ENCODE measurements at places on chromosomes 5 and 9.

DNA sequence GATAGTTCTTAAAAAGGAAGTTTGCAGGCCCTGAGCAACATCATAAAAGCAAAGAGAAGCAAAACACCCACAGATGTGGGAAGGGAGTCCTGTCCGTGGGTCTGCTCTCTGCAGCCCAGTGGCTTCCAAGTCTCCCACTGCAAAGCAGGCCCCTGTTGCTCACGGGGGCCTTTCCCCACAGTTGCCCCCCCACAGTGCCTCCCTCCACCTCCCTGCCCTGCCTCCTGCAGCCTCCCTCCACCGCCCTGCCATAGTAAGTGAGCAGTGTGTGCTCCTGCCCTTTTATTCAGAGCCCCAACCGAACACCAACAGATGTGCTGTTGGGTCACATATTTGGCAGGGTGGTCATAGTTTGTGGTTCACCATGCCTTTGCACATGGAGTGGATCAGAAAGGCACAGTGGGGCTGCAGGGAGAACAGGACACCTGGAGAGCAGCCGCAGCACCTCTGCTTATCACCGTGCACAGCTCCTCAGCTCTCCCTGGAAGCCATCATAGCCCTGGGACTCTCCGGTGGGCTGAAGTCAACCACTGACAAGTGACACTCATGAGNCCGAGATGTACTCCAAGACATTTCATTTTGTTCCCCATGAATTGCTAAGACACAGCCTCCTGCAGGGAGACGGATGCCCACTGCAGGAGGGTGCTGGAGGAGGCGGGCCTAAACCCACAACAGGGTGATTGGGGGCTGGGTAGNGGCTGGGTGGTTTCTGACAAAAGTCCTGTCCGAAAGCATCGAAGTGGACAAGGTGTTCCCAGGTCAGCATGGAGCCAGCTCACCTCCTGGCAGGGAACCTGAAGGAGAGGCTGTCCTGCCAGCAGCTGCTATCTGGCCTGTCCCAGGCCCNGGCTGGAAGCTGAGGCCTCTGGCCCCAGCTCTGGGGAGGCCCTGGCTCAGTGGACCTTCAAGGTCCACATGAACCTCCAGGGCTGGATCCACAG, 278.9 kb downstream of the GADD45G start:
- no peak for DNase-seq

GRCh38 chr9:107685901-107686300, 196.3 kb upstream of the KLF4 start:
- no peak for DNase-seq

DNA sequence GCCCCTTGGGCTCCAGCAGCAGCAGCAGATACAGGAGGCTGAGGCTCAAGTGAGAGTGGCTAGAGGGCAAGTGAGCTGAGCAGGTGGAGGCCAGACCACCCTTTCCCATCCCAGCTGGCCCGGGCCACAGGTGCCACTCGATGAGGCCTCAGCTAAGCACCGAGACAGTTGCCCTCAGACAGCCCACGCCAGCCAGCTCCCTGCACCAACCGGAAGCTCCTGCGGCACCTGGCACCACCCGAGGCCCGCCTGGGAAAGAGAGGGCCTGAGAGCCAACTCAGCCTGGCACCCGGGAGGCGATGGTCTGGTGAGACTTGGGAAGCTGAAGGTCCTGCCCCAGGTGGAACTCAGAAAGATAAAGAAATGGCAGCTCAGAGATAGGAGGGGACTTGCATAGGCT, 28.3 kb upstream of the TTLL11 start:
- DNase-seq: no peak

GRCh38 chr9:99513441-99514112, 291.5 kb downstream of the SEC61B start:
- no peak for DNase-seq

DNA sequence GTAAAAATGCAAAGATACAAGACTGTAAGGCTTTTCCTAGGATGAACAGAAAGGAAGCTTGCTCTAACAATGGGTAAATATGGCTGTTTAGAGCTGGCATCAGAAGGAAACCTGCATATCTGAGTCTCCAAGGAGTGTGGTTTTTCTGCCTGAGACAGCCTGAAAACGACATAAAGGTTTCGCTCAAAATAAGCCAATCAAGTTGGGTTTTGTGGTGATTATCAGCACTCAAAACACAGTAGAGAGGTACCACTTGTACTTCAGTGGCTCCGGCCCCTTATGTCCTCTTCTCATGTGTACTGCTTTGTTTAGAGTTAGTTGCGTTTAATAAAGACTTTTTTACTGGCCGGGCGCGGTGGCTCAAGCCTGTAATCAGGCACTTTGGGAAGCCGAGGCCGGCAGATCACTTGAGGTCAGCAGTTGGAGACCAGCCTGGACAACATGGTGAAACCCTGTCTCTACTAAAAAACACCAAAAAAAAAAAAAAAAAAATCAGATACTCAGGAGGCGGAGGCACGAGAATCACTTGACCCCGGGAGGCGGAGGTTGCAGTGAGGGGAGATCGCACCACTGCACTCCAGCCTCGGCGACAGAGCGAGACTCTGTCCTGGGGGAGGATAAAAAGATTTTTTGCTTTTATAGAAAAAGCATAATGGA, 39.4 kb downstream of the KLF9 start:
- no peak for DNase-seq

DNA sequence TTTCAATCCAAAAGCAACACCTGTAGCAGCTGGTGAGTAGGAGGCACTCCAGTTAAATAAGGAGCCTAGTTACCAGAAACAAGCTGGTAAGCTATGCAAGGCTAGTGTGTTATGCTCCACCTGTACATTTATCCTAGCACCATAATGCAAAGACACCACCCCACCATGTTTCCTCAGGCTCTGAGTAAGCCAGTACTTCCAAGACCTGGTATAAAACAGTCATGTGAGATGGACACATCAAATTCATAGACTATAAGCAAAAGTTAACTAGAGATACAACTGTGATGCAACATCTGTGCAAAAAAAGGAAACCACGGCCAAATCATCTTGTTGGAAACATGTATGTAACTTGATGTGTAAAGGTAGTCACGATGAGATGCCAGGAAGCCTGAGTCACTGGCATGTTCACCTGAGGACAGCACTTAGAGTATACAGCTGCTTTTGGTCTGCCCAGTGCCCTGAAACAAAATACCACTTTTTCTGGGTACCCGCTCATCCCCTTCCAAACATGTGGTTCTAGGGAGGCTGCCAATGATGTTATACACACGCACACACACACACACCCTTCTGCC, 66.1 kb downstream of the CDK5RAP2 start:
- DNase-seq: no peak

Measured in hematopoietic multipotent progenitor cell treated with erythropoietin and hydrocortisone succinate and interleukin-3 and kit ligand, for 15 days (in vitro differentiated cells).